Pancreas (tissue), 10 donors: ENCODE measurements at places on chromosomes 5 and 9. TPM values are rescaled to one million over a fixed set of nuclear protein-coding genes. Genes with fewer than 3 reads are reported as not detected.

ADAMTS12 gene
- 0.84 TPM for total RNA-seq

CTNND2 gene
- total RNA-seq = 62.8 TPM

MRPS2 gene
- total RNA-seq = 22.4 TPM

CCDC192 gene
- not detected for total RNA-seq

MED10 gene
- total RNA-seq = 14.6 TPM

FAM221B gene
- not detected for total RNA-seq

PCDHGC5 gene
- 0.98 TPM for total RNA-seq
